ENCODE measurements at places on chromosomes 5 and 9. TPM values are rescaled to one million over a fixed set of nuclear protein-coding genes. Genes with fewer than 3 reads are reported as not detected.

TMEM8B gene
- total RNA-seq = 0.27 TPM

TRMO gene
- total RNA-seq = 10.6 TPM

GDNF gene
- total RNA-seq = not detected

NPDC1 gene
- 71.1 TPM for total RNA-seq

LCN15 gene
- total RNA-seq = 1.6 TPM

C5orf46 gene
- total RNA-seq = not detected

GMCL2 gene
- total RNA-seq = not detected

AIF1L gene
- 19.2 TPM for total RNA-seq

PTBP3 gene
- total RNA-seq = 46.3 TPM

WDR31 gene
- total RNA-seq = 0.80 TPM

IFNE gene
- not detected for total RNA-seq

NIPBL gene
- 11.1 TPM for total RNA-seq

Measured in mammary microvascular endothelial cell (primary cell).